HCEC 1CT (cell line): ENCODE measurements at places on chromosomes 7 and 10.

- DNase-seq: no peak
Observed at GRCh38 chr10:1736144-1736971, 967 bp downstream of the ADARB2 start.

DNA sequence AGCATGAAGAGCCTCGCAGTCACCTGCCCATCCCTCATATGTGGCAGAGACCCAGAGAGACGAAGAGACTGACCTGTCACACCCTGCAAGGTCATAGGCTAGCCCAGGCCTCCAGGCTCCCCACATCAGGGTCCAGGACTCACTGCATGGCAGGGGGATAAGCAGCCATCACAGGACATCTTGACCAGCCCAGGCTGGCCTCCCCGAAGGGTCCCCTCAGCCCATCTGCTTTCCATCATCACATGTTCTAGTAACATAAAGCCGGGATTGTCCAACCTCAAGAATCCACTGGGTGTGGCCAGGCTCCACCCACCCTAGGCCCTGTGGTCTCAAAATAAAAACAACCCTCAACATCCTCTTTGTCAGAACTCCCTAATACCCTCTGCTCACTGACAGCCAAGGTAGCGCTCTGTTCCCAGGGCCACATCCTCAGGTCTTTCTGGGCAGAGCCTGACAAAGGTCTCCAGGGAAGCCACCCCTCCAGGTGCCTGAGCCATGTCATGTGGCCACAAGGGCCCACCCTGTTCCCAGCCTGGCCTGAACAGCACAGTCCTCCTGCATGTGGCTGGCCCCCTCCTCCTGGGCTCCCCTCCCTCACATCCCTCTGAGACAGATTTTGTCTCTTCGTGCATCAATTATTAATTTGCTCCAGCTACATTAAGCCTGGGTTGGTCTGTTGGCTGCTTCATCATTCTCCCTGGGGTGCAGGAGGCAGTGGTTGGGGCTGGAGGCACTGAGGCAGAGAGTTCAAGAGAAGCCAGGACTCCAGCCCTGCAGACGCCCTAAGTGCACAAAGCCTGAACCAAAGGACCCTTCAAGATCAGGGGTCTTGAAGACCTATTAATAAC, 131.8 kb upstream of the UNC5B start:
- no peak for DNase-seq

- no peak for DNase-seq
Observed at GRCh38 chr7:50852901-50853300, 70.2 kb upstream of the GRB10 start.

- DNase-seq: peak; percentile 95
Observed at GRCh38 chr7:43658718-43659548, 70.4 kb downstream of the COA1 start.

- no peak for DNase-seq
Observed at GRCh38 chr7:134847851-134848588, 68.6 kb downstream of the CALD1 start.

DNA sequence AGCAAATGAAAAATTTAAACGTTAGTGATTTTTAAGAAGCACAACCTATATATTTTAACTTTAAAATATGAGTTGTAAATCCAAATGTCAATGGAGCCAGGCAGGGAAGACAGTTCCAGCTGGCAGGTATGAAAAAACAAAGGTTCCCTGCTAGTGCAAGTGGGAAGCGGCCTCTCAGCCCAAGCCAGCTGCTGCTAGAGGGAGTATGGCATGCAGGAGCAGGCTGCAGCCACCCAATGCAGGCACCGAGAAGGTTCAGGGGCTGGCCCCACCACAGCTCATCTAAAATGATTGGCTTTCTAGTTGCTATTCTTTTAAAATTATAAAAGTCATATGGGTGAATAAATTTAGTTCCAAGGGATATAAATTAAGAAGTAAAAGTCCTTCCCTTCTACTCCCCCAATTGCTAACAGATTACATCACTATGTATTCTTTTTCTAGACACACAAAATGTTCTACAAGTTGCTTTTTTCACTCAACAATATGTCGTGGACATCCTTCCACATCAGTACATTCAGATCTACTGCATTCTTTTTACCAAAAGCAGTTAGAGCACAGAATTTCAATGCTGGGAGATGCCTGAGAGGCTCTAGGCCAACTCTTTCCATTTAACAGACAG, 69.3 kb downstream of the SGMS1 start:
- DNase-seq: no peak

DNA sequence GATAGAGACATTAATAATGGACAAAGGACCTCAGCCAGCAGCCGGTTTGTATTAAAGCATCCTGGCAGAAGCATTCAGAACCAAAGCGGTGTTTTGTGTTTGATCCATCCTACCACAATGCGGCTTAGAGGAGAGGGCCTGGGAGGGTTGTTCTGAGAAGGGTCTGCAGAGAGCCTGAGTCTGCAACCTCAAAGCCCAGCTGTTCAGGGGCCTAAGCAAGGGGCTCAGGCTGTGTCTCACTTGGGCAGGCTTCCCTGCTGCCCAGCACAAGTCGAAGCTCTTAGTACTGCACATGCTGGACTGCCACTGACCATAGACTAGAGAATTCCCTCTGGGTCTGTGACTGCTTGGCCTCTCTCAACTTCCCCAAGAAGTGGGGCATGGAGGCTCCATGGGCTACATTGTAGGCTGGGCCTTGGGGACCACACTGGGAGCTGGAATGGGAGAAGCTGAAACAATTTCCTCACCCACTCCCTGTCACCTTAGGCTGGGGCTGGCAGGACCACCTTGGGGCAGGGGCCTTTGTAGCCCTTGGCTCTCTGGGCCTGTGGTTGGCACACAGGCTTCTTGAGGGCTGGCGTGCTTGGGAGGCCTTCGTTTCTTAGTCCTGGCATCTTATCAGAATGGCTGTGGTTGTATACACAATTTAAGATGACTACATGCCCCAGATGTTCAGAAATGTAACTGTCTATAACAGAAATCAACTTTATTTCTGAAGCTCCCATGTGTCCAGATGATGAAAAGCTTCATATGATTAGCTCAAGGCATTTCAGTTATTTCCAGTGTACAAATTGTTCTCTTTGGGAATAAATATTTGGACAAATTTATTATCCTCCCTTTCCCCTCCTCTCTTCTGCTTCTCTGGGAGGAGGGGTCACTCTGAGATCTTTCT, 44.5 kb downstream of the LRRC18 start:
- DNase-seq: no peak

DNA sequence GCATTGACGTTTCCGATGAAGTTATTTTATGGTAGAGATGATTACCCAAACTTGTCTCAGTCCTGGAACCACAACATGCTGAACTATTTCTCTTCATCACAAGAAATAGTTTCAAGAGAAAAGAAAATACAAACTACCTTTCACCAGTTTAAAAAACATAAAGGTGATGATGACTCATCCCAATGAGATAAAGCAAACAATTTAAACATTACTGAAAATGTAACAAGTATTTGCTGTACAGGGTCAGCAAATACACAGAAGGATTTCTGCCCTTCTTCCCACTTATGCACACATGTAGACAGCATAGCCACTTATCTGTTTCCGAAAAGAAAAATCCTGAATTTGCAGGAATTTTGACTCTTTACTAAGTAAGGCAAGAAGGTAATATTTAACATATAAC, 50.8 kb downstream of the RHOBTB1 start:
- no peak for DNase-seq

GRCh38 chr10:6072215-6072934, 10.2 kb upstream of the IL2RA start:
- no peak for DNase-seq

DNA sequence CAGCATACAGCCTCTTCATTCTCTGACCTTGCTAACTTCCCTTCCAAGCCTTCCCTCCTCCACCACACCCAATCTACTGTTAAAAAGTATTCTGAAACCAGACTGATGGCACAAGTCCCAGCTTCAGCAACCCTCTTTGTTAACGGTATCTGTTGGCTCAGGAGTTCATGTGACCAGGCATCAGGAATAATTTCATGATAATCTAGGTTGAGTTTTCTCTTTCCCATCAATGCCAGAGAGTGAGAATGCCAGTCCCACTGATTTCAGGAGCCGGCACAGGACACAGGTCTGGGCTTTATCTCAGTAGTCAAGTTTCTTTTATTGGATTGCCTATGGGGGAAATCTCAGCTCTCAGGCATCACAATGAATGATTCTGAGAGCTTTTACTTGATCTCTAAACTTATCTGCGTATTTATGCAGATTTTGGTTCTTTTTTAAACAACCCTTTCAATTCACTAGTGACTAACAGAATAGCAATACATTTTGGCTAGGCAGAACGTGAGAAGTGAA, 231.0 kb upstream of the LYZL1 start:
- no peak for DNase-seq

- peak; percentile 44 for DNase-seq
Observed at GRCh38 chr7:116342125-116342524, 131.8 kb downstream of the TES start.

DNA sequence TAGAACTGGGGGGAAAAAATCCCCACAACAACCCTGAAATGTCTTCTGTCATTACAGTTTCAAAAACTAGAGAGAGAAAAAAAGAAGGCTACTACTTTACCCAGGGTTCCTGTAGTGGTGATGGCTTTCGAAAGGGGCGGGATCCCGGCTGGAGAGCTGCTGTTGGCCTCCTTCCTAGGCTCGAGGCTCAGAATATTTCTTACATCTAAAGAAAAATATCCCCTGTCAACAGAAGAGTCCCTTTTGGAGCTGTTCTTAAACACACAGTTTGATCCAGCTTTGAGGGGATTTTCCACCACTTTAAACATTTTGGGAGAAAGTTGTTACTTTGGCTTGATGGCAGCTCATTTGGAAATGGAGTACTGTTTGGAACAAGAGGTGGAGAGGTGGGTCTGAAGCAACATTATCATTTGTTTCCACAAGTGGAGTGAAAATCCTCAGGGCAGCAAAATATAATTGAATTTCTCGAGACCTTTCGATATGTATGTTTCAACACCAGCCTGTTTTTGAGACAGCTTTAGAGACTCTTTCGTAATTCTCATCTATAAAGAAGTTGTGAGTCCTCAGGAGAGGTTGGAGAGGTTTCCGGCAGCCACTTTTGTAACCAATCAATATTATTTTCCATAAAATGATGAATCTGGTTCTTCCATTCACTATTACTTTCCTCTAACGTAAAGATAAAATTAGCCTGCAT, 5.1 kb downstream of the HOXA13 start:
- no peak for DNase-seq

GRCh38 chr7:150567871-150568301, 696 bp downstream of the GIMAP4 start:
- no peak for DNase-seq

GRCh38 chr10:83127942-83128575, 1011.2 kb upstream of the GHITM start:
- no peak for DNase-seq

DNA sequence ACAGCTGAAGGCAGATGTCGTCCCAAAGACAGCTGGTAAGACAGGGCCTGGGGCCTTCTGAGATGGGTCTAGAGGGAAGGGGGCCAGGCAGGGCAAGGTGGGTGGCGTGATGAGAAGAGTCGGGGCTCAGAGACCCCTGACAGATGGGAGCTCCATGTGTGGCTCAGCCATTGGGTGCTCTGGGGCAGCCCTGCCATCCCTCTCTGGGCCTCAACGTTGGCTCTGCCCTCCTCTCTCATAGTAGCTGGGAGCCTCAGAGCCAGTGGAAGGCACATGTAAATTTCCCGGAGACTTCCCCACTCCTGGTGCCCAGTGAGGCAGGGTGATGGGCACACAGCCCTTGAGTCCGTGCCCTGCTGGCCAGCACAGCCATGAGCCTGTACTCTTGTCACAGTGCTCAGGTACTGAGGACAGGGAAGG, 1.8 kb downstream of the PPIF start:
- no peak for DNase-seq

GRCh38 chr10:33963729-33964128, 629.3 kb upstream of the NRP1 start:
- DNase-seq: no peak

GRCh38 chr7:122884186-122884585, 2.1 kb downstream of the CADPS2 start:
- DNase-seq: no peak

DNA sequence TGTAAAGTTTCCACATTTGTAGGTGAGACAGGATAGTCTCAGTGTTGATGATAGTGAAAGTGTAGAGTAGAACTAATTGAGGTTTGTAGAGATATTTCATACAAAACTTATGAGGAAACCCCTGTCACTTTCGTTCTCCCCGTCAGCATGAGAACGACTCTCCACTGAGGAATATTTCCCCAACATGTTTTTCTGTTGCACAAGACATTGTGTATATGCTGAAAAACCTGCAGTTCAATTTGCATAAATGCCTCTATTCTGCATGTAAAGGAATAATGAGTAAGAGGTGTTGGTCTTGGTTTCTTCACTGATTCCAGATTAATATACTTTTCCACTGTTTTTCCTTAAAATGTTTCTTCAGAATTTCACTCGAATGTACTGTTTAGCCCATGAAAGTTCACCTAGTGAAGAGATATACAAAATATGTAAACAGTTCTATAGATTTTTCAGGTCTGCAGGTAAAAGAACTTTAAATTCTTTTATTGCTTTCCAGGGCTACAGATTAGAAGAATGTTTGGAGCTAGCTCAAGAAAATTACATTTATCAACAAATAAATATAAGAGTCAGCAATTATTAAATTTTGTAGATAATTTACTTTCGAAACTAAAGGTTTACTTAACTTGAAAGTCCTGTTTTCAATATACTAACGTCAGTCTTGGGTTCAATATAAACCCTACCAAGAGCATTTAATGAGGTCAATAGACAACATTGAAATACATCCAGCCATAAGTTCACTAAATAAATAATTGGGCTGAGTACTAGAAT, 37.2 kb downstream of the HEPACAM2 start:
- DNase-seq: no peak

GRCh38 chr10:34730726-34731125, 84.4 kb downstream of the PARD3 start:
- DNase-seq: no peak
